ENCODE measurements at places on chromosomes 2 and 18.

DNA sequence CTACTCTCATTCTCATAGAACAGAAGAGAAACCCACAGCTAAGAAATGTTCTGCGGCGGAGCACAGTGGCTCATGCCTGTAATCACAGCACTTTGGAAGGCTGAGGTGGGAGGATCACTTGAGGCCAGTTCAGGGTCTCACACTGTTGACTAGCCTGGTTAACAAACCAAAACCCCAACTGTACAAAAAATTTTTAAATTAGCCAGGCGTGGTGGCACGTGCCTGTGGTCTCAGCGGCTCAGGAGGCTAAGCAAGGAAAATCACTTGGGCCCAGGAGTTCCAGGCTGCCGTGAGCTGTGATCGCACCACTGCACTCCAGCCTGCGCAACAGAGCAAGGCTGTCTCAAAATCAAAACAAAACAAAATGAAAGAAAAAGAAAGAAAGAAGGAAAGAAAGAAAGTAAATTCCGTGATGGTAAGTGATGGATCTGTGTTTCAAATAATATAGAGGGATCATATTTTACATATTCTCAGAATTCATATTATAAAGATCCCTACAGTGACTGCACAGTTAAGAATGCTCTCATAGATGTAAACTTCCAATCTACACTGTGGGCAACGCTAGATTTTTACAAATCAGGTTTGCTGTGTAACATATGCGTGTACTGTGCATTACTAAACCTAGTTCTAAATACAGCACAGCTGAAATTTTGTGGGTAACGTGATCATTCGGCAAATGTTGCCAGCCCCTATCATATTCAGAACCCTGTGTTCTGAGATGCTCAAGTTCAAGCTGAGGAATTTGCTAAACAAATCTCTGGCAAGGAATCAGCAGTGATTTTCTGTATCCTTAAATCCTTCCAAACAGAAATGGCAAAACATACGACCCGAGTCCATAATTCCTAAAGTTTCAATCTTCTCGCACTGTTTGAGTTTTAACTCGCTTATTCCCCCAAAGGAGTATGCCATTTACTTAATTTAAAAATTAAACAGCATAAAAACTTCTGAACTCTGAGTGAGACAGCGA is 1.2 kb upstream of the RAB12 start:
- DNase-seq = no peak

DNA sequence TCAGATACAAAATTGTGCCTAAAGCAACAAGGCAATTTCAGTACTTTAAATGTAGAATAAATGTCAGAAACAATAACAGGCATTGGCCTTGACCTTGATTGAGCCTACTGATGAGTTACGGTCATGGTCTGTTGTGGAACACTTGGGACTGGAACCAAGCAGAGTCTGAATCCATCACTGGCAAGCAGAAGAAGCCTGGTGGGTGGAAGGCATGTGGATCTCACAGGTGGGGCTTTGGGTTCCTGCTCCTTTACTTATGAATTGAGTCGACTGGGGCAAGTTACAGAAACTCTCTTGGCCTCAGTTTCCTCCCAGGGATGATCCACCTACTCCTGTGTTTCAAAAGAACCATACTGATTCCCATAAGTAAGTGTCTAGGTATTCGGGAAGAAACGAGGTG is 102.3 kb downstream of the KCNF1 start:
- DNase-seq = no peak

DNA sequence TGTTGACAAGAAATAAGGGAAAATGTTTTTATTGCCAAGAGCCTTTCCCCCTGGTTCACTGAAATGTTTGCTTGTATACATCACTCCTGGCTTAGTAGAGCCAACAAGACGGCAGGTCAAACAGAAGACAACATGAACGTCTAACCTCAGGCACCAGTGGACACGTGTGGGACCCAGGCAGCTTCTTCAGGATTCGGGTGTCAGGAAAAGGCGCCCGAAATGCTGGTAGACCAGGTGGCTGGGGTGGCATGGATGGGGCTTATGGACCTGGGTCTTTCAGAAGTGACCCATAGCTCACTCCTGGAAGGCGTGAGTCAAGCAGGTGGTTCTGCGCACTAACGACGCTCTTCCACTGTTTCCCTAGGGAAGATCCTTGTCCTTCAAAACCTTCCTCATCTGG is 23.3 kb upstream of the NFATC1 start:
- DNase-seq = no peak

- no peak for DNase-seq
Observed at GRCh38 chr2:67625178-67625577, 228.0 kb downstream of the ETAA1 start.

DNA sequence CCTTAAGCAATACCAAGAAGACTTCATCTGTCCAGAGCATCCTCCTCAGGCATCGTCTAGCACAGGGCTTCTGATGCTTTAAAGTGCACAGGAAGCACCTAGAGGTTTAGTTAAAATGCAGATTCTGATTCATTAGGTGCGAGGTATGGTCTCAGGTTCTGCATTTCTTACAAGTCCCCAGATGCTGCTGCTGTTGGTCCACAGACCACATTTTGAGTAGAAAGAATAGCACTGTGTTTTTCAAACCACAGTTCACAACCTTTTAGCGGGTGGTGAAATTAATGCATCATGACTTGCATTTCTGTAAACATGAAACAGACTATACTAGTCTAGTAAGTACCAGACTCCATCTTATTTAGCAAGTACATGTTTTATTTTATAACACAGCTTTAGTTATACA is 134.6 kb downstream of the TMEFF2 start:
- no peak for DNase-seq

DNA sequence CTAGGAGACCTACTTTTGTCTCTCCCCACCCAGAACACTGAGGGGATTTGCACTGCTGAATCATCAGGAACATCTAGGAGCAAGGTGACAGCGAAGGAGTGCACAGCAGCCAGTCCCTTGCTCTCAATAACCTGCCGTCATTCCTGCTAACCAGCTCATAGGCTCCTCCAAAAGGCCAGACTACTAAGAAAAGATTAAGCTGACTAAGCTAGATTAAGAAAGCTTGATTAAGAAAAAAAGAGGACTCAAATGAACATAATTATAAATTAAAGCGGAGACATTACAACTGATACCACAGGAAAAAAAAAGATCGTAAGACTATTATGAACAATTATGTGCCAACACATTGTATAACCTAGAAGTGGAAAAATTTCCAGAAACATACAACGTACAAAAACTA is 1254.8 kb upstream of the CHAC2 start:
- no peak for DNase-seq

DNA sequence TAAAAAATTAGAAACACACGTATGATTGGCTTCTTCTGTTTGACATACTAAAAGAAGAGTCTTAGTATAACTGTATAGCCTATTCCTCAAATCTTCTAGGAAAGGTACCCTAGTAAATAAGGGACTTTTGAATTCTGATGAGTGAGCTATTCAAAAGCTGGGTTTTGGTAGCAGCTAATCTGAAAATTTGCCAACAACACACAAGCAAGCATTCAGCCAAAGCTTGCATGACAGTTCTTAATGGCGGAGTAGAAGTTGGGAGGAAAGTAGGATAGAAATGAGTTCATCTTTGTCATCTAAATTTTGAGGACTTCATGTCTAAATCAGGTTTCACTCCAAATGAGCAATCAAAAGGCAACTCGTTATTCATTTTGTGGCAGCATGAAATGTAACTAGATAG is 813.0 kb downstream of the MBD2 start:
- no peak for DNase-seq

DNA sequence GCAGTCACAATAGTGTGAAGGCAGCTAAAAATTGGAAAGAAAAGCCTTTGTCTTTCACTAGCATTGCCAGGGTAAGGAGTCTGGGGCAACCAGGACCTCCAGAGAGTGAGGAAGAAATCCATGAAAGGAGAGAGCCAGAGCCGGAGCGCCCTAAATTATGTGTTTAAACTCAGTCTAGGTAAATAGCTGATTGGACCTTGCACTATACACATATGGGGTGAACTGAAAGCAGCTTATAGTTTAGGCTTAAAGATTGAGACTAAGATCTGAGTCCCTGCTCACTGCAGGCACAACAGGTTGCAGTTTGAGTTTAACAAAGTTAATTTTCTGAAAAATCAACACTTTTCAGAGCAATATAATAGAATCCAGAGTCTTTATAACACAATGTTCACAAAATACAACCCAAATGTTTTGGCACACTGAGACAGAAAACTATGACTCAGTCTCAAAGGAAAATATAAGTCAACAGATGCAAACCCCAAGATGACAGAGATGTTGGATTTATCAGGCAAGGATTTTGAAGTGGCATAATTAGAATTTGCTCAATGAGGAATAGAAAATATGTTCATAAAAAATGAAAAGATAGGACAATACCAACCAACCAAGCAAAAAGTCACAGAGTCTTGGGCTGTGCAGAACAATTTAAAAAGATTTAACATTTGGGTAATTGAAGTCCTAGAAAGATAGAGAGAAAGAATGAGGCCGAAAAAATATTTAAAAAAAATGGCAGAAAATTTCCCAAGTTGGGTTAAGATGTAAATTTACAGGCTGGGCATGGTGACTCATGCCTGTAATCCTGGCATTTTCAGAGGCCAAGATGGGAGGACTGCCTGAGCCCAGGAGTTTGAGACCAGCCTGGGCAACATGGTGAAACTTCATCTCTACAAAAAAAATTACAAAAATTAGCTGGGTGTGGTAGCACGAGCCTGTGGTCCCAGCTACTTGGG is 39.6 kb downstream of the DOK1 start:
- no peak for DNase-seq

- DNase-seq = no peak
Observed at GRCh38 chr18:49879271-49879580, 65.9 kb upstream of the ACAA2 start.

DNA sequence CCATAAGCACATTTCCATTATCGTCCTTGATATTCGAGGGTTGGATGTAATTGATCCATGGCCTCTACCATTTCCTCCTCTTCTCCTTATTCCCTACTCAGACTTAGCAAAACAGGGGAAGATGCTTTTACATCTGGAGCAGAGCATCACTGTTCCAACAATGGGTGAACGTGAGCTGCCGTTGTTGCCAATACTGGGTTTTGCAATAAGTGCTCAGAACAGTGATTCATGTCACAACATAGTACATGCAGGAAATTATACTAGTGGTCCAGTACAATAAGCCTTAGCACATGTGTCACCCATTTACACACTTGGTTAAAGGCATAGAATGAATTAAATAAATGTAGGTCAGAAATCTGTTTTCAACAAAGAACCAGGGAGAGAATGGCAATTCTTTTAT is 112.4 kb downstream of the DCC start:
- no peak for DNase-seq

DNA sequence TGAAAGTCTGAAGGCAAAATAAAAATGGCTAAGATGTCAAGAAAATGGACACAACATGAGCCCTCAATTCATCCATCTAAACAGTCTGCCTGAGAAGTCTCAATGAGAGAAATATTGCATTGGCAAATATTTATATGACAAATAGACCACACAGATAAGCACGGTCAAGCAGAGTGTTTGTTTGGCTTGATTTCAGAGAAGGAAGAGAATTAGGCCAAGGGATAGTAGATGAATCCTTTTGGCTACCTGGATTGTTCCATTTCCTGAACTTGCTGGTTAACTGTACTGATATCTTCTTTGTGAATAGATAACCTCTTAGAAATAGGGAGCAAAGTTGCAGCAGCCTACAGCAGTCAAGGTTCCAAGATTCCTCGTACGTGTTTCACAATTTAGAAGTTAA is 129.6 kb downstream of the RBMS1 start:
- no peak for DNase-seq

GRCh38 chr18:49835405-49835804 is 22.1 kb upstream of the ACAA2 start:
- no peak for DNase-seq

DNA sequence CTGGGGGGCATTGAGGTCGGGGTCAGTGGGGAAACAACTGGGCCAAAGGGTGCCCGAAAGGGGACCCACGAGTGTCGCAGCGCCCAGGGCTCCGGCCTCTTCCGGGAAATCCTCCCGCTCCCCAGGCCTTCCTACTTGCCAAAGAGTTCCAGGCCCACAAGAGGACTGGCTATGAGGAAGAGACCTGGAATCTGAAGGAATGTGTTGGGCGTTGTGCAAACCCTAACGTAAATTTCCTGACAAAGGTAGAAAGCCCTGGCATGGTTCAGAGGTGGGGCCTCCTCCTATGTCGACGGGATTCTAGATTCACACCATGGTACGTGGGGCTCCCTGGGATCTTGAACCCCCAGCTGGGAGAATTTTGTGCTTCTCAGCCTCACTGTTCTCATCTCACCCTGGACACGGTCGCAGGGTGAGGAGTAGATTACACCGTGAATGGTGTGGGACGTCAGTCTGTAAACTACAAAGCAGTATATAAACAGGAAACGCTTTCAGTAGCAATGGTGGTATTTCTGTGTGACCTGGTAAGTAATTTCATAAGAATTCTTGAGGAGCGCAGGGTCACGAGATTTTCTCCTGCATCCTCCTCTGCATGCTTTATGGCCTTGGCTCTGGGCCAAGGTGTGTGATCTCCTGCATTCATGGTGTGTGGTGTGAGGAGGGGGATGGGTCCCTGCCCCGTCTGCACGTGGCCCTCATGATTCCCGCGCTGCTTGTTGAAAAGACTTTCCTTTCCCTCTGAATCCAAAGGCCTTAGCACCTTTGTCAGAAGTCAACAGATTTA is 868 bp downstream of the HSBP1L1 start:
- no peak for DNase-seq

GRCh38 chr18:44659771-44660170 is 20.9 kb upstream of the SETBP1 start:
- DNase-seq = no peak

DNA sequence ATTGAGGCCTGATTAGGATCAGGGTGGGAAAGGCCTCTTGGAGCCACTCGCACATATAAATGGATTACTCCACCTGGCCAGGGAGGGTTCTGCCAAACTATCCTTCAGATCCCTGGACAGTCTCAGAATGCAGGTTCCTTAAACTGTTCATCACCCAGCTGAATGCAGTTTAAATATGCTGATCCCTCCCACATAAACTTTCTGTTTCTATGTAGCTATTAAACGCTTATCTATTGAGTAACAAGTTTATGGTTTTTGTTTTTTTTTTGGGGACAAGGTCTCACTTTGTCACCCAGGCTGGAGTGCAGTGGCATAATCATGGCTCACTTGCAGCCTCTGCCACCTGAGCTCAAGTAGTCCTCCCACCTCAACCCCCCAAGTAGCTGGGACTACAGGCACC is 1.9 kb downstream of the CAD start:
- DNase-seq = no peak

DNA sequence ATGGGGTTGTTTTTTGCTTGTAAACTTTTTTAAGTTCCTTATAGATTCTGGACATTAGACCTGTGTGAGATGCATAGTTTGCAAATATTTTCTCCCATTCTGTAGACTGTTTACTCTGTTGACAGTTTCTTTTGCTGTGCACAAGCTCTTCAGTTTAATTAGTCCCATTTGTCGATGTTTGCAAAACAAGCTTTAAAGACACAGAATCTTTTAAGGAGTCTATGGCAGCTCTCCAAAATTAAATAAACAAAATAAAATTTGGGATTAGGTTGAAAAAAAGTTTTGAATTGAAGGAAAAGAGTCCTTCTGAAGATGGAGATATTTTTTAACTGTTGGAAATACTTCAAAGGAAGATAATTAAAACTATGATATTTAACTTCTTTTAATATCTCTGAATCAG is 88.8 kb downstream of the MAP3K20 start:
- DNase-seq = no peak

- DNase-seq = no peak
Observed at GRCh38 chr2:14231391-14231898, 401.1 kb upstream of the LRATD1 start.
